ENCODE measurements at places on chromosomes 6 and 20. TPM values are rescaled to one million over a fixed set of nuclear protein-coding genes. Genes with fewer than 3 reads are reported as not detected.

Gene ERVFRD-1
- not detected for total RNA-seq

Gene THBS2
- 0.18 TPM for total RNA-seq

Gene HLA-B
- not detected for total RNA-seq

GRCh38 chr20:45097485-45098102 is 3.3 kb downstream of the KCNS1 start:
- H3K4me3 ChIP-seq = no peak overlapping the region
- no peak for DNase-seq
- H3K27ac ChIP-seq = no peak overlapping the region

- no peak overlapping the region for H3K27ac ChIP-seq
- no peak for DNase-seq
- H3K4me3 ChIP-seq = no peak overlapping the region
- H3K4me1 ChIP-seq = peaks cover 12% of the 10 kb centered on the region
Observed at GRCh38 chr6:139133262-139134063, 1.4 kb upstream of the HECA start.

DNA sequence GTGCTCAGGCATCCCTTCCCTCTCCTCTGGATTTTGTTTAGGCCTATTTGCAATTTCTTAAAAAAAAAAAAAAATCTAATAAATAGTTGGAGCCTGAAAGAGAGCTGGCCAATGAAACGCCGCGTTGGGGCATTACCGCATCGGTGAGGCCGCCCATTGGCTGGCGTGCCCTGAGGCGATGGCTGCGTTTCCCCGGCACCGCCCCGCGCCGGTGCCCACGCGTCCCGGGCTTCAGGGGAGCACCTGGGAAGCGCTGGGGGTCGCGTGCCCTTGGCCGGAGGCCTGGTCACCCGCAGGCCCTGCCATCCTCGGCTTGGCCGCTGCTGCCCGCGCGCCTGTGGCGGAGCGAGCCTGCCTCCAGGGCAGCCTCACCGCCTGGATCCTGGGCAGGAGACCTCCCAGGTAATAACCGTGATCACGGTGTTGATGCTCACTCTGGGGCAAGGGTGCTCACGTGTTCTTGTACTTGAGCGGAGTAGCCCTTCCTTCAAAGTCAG is 155.4 kb downstream of the NRN1 start:
- DNase-seq = no peak
- H3K36me3 ChIP-seq = no peaks in the 10 kb centered on the region
- no peak overlapping the region for H3K27ac ChIP-seq
- H3K27me3 ChIP-seq = no peaks in the 10 kb centered on the region
- no peaks in the 10 kb centered on the region for H3K4me1 ChIP-seq

DNA sequence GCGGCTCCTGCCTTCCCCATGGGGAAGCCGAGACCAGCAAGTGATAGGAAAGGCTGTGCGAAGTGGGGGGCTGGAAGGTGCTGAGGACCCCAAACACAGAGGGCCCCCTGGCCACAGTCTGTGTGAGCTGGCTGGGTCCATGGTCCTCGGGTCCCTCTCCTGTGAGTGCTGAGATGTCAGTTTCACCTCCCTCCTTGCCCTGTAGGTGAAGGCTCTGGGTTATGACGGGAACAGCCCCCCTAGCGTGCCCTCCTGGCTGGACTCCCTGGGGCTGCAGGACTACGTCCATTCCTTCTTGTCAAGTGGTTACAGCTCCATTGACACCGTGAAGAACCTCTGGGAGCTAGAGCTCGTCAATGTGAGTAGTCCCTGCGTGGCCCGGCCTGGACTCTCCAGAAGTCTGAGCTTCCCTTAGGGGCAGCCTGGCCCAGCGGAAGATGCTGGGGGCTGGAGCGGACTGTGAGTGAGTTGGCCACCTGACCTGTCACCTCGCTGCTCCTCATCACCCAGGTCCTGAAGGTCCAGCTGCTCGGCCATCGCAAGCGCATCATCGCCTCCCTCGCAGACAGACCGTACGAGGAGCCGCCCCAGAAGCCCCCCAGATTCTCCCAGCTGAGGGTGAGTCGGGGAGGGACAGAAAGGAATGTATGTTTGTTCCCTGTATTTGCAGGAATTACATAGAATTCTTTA is 61.7 kb downstream of the TCP11 start:
- H3K4me1 ChIP-seq = no peaks in the 10 kb centered on the region
- H3K4me3 ChIP-seq = no peak overlapping the region
- peaks cover 7% of the 10 kb centered on the region for H3K36me3 ChIP-seq
- no peak overlapping the region for H3K27ac ChIP-seq
- no peak for DNase-seq
